ENCODE measurements at places on chromosomes 11 and 22. TPM values are rescaled to one million over a fixed set of nuclear protein-coding genes. Genes with fewer than 3 reads are reported as not detected.

GRCh38 chr11:76616676-76617552 is 53.6 kb downstream of the LRRC32 start:
- no peak for DNase-seq

The ABCC8 gene
- total RNA-seq, result not detected

DNA sequence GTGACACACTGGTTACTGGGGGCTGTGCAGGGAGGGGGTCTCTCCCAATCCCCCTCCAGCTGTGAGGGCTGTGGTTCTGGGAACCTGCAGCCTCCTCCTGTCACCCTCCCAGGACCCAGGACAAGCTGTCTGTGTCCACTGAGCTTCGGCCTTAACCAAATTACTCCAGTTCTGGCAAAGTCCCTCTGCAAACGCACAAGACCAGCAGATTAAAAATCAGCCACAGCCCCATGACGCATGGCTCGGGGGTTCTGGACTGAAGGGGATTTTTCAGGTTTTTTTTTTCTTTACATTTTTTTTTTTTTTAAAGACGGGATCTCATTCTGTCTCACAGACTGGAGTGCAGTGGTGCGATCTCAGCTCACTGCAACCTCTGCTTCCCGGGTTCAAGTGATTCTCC is 32.2 kb upstream of the A4GALT start:
- DNase-seq, result no peak

DNA sequence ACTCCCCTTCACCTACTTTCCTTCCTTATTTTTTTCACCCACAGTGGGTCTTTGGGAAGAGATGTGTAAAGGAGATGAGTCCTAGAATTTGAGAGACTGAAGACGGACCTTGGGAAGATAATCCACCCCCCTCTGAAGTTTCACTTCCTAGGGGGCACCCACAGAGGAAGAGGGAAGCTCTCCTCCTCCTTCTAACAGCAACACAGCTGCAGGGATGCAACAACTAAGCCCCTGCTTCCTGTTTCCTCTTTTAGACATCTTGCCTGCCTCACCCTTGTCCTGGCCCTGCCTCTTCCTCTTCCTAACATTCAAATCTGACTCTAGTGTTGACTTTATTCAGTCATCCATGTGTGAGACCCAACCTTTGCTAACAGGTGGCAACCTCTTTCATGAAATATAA is 424.6 kb downstream of the BUD13 start:
- DNase-seq, result no peak

DNA sequence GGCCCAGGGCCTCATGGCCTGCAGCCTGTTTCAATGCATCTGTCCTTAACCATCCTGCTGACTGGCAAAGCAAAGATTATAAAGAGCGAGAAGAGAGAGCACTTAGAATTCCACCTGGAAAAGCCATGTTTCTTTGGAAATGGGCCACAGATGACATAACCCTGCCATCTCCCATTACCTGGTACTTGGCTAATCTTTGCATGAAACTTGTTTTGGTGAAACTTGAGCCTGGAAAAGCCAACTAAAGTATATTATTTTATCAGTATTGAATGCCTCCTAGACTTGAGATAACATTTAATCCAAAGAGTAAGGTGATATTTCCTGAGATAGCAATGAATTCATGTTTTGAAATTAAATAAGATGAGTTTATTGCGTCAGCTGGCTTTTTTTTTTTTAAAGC is 72.6 kb downstream of the NAV2 start:
- no peak for DNase-seq

DNA sequence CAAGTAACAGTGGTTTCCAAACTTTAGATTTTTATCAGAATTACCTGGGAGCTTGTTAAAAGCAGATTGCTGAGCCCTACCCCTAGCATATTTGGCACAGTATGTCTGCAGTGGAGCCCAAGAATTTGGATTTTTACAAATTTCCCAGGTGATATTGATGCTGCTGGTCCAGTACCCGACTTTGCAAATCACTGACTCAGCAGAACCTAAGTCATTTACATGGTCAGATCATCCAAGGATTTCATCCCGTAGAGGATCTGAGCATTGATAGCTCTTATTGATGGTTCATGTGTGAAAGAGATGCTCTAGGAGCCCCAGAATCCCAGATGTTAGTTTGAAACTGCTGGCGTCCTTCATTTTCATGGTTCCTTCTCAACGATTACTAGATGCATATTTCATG is 6.0 kb downstream of the C11orf97 start:
- no peak for DNase-seq

DNA sequence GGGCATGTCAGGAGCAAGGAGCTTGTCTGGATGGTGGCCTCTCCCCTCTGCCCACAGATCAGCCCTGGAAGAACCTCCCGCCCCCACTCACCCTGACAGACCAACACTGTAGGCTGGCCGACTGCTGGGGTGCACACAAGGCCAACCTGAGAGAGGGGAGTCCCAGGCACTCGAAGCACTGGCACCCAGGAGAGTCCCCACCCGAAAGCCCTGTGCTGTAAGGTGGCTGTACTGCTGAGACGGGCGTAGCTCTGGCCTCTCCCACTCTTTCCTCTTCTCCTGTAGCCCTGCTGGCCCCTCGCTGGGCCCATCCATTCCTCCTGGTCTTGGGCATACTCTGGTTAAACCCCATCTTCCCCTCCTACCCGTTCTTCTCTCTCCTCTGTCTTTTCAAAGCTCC is 39.7 kb downstream of the MYO7A start:
- no peak for DNase-seq

The CRYBB3 gene
- 1.2 TPM for total RNA-seq

The HINFP gene
- total RNA-seq, result 24.7 TPM
